ENCODE measurements at places on chromosomes 2 and 18. TPM values are rescaled to one million over a fixed set of nuclear protein-coding genes. Genes with fewer than 3 reads are reported as not detected.

ASB18 gene
- not detected for polyA plus RNA-seq

- no peak for DNase-seq
Measured at GRCh38 chr2:235091421-235091820, 139.6 kb downstream of the SH3BP4 start.

UGT1A5 gene
- 0.22 TPM for polyA plus RNA-seq

CCDC148 gene
- polyA plus RNA-seq, result not detected

- DNase-seq, result no peak
Measured at GRCh38 chr18:48531908-48532307, 6.9 kb upstream of the CTIF start.

DNA sequence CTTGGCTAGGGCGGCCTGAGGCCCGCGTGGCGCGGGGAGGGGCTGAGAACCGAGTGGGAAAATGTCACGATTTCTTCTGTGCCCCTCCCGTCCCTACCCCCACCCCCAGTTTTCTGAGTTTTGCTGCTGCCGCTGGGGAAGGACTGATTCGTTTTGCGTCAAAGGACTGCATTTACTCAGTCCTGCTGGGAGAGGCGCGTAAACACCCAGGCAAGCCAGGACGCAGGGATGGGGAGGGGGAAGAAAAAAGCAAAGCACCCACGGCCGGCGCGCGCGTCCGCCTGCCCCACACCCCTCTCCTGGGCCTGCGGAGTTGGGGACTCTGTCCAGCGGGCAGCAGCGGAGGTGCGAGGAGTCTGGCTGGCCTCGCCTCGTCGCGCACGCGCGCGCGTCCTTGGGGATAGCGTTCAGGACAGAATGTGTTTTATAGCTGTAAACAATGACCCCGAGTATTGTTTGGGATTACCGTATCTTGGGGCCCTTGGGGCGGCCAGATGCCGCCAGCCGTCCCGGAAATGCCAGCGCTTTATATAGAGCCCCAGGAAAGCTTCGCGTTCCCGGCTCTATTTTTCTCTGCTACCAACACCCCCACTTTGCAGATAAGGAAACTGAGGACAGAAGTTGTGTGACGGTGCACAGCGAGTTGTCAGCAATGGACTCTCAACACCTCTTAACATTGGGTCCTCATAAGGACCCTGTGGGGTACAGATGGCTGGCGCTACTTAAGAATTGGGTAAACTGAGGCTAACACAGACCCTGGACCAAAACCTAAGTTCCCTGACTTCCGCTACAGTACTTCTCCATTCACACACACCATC, 1.7 kb upstream of the FOSL2 start:
- peak; percentile 96 for DNase-seq

DNA sequence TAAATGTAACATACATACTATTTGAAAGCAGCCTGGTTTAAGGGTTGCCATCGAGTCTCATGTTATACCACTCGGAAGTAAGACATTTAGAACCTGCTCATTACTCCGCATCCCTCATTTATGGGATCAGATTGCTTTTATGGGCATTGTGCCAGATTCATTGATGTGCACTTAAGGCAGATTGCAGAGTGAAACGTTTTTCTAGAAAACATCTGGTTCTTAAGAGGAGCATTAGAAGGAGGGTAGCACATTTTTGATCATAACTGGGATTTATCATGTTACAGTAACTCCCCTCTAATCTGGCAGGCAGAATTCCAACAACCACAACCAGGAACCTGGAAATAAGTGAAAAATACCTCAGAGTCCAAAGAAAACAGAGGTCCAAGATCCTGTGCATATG, 74.2 kb upstream of the GALNT3 start:
- no peak for DNase-seq

- peak; percentile 51 for DNase-seq
Measured at GRCh38 chr2:218984239-218985020, 554 bp downstream of the FEV start.

GRCh38 chr2:19299032-19299431, 59.4 kb downstream of the OSR1 start:
- DNase-seq, result no peak

UGT1A1 gene
- 2.8 TPM for polyA plus RNA-seq

PPP3R1 gene
- 17.4 TPM for polyA plus RNA-seq

CROCC2 gene
- 0.09 TPM for polyA plus RNA-seq

DNA sequence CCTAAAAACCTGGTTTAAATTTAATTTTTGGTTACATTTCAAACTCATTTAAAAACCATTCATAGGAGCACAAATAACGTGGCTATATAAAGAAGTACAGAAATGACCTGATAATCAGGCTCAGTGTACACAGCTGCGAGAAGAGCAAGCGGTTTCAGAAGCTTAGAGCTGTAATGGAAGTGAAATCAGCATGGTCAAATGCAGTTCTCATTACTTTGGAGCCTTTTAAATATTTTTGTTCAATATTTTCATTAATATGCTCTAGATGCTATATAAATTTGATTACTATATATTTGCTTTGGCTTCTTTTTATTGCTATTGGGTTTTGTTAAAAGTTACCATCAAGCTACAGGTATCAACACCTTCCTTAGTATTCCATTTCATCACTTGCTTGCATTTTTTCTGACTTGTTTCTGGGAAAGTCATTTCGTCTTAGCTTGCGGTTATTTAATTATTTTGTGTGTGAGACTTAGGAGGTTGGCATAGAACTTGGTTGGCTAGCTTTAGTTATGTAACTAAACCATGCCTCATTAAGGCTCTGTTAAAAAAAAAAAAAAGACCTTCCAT, 58.7 kb downstream of the AFTPH start:
- DNase-seq, result no peak

DNA sequence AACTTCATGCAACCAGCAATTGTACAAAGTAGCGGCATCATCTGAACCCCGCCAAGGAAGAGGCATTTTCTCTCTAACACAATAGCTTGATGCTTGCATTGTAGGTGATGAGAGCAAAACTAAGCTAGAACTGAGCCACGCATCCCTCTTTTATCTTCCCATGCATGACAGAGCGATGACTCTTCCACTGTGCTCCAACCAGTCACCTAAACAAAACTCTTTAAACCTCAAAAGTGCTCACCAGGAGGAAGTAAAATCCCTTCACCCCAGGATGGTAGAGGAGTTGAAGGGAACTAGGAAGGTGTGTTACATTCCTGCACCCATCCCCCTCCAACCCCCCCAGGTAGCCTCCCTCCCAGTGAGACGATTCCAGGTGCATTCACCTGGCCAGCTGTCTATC, 59.7 kb upstream of the SALL3 start:
- DNase-seq, result no peak

DNA sequence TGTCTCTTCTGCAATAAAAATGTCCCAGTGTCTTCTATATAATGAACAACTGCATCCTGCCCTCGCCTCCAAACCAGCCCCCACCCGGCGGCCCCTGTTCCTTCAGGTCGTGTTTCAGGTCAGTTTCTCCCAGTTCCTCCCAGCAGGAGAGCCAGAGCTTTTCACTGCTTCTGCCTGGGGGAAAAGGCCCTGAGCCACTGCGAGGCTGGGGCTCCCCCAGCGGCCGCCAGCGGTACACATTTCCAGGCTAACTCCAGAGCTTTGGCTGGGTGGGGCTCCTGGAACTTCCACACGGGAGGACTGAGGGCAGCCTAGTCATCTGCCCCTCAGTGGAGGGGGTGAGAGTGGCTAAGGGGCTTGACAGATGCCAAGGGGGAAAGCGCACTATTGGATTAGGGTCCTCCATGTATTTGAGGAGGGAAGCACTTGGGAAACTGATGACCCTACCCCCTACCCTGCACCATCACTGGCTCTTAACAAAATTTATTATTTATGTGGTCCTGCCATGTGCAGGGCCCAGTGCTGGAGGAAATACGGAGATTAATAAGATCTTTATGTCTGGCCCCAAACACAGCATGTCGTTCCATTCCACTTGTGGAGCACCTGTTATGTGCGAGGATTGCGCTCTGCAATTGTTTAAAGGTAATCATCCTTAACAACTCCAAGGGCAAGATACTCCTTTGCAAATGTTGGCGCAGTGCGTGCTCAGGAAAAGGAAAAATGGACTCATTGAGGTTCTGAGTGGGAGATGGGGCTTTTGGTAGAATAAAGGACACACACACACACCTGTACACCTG, 17.3 kb upstream of the CYS1 start:
- DNase-seq, result peak; percentile 86

DUSP19 gene
- polyA plus RNA-seq, result 1.1 TPM

TEX44 gene
- not detected for polyA plus RNA-seq

GRCh38 chr2:98586551-98587140, 21.7 kb downstream of the COA5 start:
- no peak for DNase-seq

GRCh38 chr2:30708491-30709290, 98.6 kb downstream of the CAPN13 start:
- no peak for DNase-seq

DSG1 gene
- polyA plus RNA-seq, result not detected

GRCh38 chr2:4130651-4131050, 427.3 kb downstream of the DCDC2C start:
- no peak for DNase-seq

GRCh38 chr2:132415915-132416722, 486 bp upstream of the GPR39 start:
- peak; percentile 78 for DNase-seq

Measured in sigmoid colon (tissue), 7 donors.